Renal cortical epithelial cell (primary cell): ENCODE measurements at places on chromosomes 12 and 14.

GRCh38 chr14:61625165-61625564, 70.1 kb upstream of the HIF1A start:
- peak; percentile 79 for DNase-seq

GRCh38 chr14:99678198-99678597, 5.9 kb upstream of the CYP46A1 start:
- DNase-seq, result no peak

GRCh38 chr12:106417926-106418910, 60.7 kb downstream of the POLR3B start:
- peak; percentile 88 for DNase-seq

DNA sequence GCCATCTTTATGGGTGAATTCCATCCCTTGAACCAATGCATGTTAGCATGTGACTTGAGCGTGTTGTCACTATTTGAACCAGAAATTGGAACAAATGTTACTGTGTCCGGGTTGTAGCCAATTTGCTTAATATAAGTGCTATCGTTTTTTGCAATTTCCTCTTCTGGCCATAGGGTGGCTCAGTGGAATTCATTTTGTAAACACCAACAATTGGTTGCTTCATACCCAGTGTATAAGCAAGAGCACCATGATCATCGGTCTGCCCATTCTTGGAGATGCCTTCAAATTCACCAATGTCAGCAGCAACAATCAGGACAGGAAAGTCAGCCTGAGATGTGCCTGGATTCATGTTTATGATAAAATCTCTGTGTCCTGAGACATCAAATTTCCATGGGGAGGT, 5.0 kb upstream of the NEDD1 start:
- DNase-seq, result no peak

GRCh38 chr14:103619057-103619456, 10.0 kb upstream of the KLC1 start:
- DNase-seq, result no peak

GRCh38 chr12:104243551-104243950, 28.0 kb downstream of the TXNRD1 start:
- DNase-seq, result no peak

DNA sequence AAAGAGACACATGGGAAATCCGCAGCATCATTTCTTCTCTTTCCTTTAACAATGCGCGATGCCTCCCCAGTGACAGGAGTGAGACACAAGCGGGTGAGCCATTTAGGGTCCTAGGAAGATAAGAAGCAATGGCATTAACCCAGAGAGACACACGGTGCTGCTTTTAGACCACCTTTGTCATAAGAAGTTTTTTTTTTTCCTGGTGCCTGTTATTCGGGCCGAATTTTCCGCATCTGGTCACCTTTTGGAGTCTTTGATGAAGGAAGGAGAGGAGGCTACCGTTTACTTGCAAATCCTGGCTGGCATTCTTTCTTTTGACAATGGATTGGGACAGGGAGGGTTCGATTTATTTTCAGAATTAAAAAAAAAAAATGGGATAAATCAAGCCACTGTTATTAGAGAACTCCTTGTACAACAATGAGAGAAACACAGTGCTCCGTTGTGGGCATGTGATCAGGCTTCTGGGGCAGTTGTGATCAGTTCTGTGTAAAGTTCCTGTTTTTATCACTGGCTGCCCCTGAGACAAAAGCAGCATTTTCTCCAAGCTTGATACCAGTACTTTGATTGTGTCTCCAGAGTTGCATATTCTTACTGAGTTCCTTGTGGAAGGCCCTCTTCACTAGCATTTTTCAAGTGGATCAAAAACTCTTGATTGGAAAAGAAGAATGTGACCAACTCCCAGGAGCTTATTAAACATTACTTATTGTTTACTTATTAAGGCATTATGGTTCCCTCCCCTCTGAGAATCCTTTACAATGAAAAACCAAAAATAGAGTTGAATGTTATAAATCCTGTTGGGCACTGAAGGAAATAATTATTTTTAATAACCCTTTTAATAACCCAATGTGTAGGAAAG, 1.1 kb downstream of the DIP2B start:
- DNase-seq, result peak; percentile 51

GRCh38 chr14:72929316-72930080, 3.2 kb downstream of the DCAF4 start:
- no peak for DNase-seq

GRCh38 chr12:442235-442884, 17.4 kb upstream of the B4GALNT3 start:
- DNase-seq, result peak; percentile 31

DNA sequence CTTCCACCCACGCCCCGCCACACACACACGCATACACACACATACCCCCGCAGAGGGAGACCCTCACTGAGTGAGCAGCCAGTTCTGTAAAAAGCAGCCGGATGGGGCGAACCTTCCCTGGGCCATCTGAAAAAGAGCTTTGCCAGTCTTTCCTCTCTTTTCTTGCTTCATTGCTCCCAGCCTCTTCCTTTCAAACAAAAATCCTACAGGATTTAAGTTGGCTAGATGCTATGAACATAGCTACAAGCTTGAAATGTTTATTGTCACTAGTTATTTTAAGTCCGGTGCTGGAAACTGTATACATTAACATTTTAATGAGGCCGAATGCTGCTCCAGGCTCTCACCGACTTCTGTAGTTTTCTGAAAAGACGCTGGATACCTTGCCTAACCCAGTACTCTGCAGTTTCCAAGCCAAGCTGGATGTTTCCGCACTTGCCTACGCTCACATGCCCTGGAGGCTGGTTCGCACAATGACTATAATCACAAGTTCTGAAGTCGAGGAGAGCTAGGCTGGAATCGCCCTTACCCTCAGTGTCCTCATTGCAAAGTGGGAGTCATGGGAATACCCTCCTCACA, 39.2 kb downstream of the LTBP2 start:
- peak; percentile 90 for DNase-seq

DNA sequence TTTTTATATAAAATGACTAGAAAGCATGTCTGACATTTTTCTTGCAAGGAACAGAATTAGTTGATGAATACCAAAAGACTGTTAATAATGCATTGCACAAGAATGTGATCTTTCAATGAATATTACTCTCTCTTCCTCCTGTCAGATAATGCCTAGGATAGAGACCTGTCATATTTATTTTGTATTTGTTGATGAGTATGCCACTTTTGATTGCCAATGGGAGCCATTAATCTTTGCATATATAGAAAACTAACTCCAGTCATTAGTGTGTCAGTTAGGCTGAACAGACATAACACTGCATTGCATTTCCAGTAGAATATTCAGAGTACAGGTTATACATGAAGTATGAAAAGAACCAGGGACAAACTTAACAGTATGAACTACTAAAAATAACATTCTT, 1125.3 kb downstream of the LRFN5 start:
- no peak for DNase-seq

DNA sequence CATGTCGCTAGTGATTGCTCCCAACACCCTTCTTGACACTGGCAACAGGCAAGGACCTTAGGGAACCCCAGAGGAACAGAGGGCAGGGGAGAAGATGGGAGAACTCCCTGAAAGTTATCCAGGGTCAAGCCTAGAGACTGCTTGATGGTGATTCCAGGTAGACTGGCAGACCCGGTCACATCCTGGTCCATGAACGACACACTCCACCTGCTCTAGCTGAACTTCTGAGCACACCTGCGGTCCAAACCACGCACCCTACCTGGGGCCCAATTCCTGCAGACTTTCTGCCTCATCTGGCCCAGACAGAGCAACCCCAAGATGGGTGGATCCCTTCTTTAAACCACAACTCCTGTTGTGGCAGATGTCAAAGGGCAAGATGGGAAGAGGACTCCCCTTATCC, 34.2 kb downstream of the NCKAP5L start:
- DNase-seq, result no peak
